Nephron progenitor cell (in vitro differentiated cells): ENCODE measurements at places on chromosomes 7 and 10.

DNA sequence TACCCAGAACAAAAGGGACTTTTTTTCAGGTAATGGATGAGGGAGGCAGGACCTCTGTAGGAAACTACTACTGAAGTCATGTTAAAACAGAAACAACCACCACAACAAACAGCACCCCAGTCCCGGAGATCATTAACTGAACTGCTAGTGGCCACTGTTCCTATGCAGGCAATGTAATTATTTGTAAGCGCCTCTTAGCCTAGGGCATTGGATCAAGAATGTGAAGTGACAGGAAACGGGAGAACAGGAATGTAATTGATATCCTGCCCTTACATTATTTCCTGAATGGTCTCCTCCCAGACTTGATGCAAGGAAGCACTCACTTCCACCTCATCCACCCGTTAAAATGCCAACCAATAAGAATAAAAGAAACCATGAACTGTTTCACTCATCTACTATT is 16.7 kb upstream of the GAD2 start:
- DNase-seq: no peak

- no peak for DNase-seq
Observed at GRCh38 chr7:112765105-112765504, 25.1 kb downstream of the TMEM168 start.

GRCh38 chr10:70558871-70559810 is 43.4 kb downstream of the PRF1 start:
- peak; percentile 59 for DNase-seq

GRCh38 chr7:141430455-141431139 is 120.6 kb upstream of the AGK start:
- no peak for DNase-seq

GRCh38 chr10:21330628-21331020 is 194.9 kb downstream of the SKIDA1 start:
- no peak for DNase-seq

- no peak for DNase-seq
Observed at GRCh38 chr7:139525750-139526149, 2.3 kb downstream of the CLEC2L start.

- DNase-seq: no peak
Observed at GRCh38 chr10:68668231-68668630, 52.8 kb upstream of the CCAR1 start.
